ENCODE measurements at places on chromosomes 4 and X.

DNA sequence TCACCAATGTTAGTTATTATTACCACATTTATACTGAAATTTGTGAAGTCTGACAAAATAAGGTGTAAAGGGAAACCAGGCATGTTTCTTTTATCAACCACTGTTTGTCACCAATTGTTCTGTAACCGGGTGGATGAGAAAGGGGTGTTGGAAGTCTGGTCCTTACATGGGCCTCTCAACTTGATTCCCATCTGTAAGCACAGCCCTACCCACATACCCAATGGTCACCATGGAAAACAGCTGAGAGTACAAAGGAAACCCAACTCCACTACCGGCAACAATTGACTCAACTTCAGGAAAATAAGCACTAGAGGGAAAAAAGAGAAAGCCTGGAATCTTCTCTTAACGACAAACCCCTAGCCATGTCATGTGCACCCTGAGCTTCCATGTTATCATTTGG is 70.8 kb upstream of the PTCHD1 start:
- no peak for DNase-seq

DNA sequence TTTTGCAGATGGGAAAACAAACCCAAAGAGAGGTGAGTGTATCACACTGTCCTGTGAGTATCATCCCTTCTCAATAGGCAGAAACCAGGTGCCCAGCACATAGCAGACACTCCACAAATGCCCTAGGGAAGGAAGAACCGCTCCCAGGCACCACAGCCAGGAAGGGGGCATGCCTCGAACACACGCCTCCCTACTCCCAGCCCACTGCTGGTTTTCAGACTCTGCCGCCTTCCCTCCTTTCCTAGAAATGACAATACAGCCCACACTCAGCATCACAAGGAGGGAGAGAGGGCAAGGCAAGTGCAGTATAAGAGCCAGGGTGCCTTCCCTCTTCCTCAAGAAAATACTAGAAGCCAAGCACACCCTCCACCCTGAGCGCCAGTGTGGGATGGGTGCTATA is 16.2 kb downstream of the JAKMIP1 start:
- DNase-seq, result no peak

GRCh38 chrX:106959901-106960300 is 39.7 kb downstream of the CLDN2 start:
- no peak for DNase-seq

DNA sequence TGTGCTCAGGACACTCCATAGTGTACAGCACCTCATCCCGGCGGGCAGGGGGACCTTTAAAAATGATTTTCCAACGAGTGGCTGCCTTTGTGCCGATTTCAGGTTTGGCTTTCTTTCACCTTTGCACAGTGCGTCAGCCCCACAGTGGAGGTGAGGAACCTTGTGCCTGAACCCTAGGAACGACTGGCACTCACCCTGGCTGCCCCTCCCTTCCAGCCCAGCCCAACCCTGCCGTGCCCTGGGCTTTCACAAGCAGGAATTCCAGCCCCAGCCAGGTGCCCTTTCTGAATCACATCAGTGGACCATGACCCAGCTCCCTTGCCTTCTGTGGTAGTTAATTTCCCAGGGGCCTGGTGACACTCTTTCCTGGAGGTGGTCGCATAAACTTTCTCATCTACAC is 1.3 kb downstream of the TMEM164 start:
- DNase-seq, result no peak

GRCh38 chr4:52837716-52838558 is 24.2 kb upstream of the RASL11B start:
- no peak for DNase-seq
